ENCODE measurements at places on chromosomes 16 and 17.
A peak's percentile ranks its signal among the peaks of the same experiment; 100 is the strongest.

- no peak for DNase-seq
These were observed 56.4 kb upstream of the SLC25A19 start for GRCh38 chr17:75345514-75346167.

DNA sequence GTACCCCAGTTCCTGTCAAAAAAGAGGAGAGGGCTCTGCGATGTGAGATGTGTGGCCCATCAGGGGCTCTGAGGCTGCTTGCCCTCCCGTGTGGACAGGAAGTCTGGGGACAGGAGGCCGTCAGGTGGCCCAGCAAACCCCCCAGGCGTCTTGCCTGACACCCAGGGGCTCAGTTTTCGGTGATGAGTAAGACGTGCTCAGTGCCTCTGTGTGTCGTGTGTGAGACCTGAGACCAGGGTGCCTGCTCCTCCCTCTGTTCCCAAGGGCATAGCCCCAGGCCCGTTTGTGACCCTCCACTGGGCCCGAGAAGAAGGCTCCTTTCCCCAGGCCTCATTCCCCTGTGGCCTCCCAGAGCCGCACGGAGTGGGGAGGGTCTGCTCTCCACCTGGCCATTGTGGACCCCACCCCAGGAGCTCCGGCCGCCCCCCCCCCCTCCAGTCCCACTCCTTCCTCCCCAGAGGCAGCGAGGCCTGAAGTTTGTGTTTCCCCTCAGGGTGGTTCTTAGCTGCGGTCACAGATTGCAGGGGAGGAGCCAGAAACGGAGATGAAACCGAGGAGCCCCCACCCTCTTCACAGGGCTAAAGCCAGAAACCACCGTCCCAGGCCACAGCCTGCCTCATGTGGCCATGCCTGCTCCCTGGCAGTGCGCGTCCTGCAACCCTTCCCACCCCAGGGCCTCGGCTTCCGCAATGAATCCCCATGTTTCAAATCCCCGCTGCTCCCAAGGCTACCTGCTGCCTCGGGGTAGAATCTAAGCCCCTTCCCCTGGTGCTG is 4.9 kb upstream of the ACTG1 start:
- DNase-seq: no peak

- DNase-seq: peak; percentile 94
These were observed 80.6 kb downstream of the OR1D5 start for GRCh38 chr17:2982854-2983253.

DNA sequence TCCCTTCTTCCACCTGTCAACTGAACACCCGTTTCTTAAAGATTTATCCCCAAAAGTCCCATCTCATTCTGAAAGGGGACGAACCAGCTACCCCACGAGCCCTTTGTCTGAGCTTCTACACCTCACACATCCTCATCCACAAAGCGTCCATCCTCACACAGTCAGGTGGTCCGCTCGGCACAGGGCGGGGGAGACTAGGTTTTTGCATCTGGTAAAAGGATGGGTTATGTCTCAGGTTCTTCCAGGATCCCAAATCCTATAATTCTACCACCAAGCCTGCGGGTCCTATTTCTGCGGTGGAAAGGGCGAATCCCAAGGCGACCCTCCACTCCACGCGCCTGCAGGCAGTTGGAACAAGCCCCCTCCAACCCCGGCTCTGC is 458 bp downstream of the GFOD2 start:
- no peak for DNase-seq

GRCh38 chr16:57626420-57627170 is 1.8 kb upstream of the ADGRG1 start:
- no peak for DNase-seq

GRCh38 chr17:58040386-58040785 is 33.3 kb upstream of the SRSF1 start:
- no peak for DNase-seq

- no peak for DNase-seq
These were observed 3.8 kb upstream of the SPEM1 start for GRCh38 chr17:7416323-7416722.

DNA sequence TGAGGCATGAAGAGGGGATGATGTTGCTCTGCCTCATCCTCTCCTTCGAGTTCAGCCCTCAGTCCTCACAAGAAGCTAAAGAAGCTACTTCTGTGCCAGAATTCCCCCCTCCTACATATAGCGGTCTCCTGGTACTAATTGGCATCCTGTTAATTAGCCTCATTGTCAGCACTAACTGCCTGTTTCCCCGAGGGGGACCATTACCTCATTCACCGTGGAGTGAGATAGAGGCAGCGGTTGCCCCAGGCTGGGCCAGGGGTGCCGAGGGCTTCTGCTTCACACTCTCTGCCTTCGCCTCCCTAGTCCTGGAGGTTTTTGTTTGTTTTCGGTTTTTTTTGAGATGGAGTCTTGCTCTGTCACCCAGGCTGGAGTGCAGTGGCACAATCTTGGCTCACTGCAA is 5.7 kb upstream of the MINK1 start:
- no peak for DNase-seq

- peak; percentile 45 for DNase-seq
These were observed at the start of gene DOC2A for GRCh38 chr16:30010844-30011713. Gene DOC2A (minus strand): TSS chr16:30011027. CDS start chr16:30010222, 805 bp downstream.

DNA sequence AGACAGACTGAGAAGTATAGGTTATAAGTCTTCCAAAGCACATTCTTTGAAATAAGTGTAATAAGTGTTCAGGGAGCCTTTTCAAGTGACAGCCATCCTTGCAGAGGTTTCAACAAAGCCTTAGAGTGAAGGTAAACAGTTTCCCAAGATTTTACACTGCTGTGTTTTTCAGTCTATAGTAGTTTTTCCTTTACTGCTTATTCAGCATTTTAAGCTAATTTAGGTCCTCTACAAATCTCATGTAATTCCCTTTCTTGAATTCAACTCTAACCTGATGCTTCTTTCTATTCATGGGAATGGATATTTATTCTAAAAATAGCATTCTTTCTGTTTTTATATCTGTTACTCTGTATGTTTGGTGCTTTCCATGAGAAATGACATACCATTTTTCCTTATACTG is 211.3 kb downstream of the PHKB start:
- DNase-seq: no peak

GRCh38 chr16:19783363-19784182 is 65.5 kb downstream of the IQCK start:
- DNase-seq: no peak

DNA sequence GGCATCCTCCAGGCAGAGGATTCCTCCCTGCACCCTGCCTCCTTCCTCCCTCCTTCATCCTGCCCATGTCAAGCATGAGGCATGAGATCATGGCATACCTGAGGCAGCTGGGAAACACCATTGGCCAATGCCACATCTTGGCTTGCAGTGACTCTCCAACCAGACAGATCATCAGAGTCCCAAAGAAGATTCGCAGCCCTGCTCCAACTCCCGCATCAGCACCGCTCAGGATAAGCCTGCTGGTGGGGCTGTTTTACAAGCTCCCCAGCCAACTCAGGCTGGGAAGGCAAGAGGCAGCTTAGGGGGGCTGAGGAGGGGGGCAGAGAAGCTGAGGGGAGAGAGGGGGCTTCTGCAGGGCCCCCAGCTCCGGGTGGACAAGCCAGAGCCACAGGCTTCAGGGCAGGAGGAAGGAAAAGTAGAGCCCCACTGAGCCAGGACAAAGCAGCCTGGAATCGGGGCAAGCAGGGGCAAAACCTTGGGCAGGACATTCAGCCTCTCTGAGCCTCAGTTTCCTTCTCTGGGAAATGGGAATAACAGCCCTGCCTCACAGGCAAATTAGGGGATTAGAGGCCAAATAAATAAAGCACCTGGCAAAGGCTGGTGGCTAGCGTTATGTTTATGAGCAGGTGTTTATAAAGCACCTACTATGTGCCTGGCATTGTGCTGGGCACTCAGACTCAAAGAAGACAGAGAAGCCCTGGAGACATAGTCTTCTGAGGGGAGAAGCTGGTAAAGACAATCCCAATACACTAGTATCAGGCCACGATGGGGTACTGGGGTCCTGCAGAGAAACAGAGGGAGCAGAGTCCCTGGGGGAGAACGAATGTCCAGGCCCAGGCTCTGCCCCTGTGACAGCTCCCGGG is 88.1 kb downstream of the GOSR1 start:
- no peak for DNase-seq

DNA sequence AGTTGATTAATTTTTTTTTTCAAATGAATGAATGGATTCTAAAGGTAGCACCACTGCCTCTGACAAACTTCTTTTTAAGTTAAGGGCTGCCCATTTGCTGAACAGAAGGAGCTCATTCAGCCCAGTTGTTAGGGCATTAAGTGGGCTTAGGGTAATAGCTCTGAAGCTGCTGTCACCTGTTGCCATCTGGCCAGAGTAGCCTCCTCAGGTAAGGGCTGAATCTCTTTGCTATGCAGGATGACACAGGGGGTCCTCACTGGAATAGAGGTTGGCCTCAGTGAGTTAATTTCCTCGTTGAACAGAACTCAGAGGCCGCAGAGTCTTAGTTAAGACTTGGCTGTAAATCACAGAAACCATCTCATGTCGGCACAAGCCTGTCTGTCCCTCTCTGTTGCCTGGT is 232.8 kb downstream of the CCDC182 start:
- no peak for DNase-seq

Measured in GM03348 (cell line).